Activated CD4-positive, alpha-beta T cell treated with anti-CD3 and anti-CD28 coated beads for 36 hours (primary cell): ENCODE measurements at places on chromosomes 1 and 21.

- no peak for DNase-seq
Measured at GRCh38 chr1:71647513-71648300, 566.9 kb upstream of the ZRANB2 start.

- DNase-seq: no peak
Measured at GRCh38 chr1:64598100-64598571, 128.2 kb downstream of the CACHD1 start.

DNA sequence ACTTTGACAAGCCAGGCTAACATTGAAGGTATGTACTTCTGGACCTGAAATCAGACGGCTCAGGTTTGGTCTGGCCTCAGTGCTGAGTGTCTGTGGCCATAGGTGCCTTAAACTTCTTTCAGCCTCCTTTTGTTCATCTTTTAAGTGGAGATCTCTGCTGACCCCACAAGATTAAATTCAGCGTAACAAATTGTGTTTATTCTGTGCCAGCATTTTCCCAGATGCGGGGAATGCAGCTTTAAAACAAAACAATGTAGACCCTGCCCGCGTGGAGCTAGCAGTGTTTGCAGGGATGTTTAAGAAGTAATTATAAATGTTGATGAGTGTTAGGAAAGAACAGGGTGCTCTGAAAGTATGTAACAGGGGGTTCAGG is 923 bp downstream of the CAP1 start:
- DNase-seq: no peak

DNA sequence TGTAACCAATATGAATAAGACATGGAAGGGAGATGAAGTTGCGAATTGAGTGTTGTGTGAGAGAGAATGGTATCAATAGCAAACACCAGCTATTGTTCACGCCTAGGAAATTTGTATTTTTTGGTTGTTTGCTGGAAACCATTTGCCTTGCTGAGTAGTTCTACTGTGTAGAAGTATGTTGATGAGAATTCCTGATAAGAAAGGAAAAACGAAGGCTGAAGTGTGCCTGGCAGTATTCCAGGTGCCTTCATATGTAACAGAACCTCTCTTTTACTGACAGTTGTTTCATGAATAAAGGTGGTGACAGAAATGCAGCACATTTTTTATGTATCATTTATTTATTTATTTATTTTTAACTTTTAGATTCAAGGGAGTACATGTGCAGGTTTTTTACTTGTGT is 79.5 kb downstream of the SDCCAG8 start:
- no peak for DNase-seq

DNA sequence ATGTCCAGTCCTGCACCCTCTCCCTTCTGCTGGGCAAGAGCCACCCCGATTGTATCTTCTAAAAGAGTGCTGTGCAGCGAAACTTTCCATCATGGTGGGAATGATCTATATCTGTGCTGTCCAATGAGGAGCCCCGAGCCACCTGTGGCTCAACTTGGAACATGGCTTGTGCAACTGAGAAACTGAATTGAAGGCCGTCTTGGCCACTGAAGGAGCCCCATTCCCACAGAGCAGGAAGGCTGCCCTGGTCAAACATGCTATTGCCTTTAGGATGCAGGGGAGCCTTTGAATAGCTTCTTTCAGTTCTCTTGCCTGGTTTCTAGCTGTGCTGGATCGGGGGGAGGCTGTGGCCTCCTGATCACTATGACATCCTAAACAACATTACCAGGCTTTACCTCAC is 427.6 kb downstream of the SETD4 start:
- no peak for DNase-seq

DNA sequence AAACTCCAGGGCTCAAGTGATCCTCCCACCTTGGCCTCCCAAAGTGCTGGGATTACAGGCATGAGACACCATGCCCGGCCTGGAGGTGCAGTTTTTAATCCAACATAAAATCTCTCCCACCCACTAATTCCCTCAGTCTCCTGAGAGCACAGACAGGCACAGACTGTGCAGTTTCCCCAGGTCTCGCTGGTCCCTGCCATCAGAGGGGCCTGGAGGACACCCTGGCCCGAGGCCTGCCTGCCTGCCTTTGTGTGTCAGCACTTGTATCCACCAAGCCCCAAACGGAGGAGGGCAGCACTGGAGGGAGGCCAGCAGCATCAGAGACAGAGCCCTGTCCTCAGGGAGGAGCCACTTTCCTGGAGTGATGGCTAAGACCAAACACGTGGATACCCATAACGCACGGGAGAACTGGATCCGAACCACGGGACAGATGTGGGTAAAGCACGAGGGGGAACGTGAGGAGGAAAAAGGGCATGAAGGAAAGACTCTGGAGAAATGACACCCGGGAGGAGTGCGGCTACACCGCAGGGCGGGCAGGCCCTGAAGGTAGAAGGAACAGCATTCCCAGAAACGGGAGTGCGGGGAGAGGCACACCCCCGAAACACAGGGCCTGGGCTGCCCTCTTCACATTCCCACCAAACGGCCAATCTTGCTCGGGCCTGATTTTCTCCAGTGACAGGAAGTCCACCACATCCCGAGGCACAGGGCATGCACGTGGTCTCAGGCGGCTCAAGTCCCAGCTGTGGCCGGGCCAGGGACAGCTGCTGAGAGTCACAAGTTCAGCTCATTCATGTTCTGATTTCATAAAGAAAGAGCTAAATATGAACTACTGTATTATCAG is 29.7 kb downstream of the NPHP4 start:
- DNase-seq: no peak

DNA sequence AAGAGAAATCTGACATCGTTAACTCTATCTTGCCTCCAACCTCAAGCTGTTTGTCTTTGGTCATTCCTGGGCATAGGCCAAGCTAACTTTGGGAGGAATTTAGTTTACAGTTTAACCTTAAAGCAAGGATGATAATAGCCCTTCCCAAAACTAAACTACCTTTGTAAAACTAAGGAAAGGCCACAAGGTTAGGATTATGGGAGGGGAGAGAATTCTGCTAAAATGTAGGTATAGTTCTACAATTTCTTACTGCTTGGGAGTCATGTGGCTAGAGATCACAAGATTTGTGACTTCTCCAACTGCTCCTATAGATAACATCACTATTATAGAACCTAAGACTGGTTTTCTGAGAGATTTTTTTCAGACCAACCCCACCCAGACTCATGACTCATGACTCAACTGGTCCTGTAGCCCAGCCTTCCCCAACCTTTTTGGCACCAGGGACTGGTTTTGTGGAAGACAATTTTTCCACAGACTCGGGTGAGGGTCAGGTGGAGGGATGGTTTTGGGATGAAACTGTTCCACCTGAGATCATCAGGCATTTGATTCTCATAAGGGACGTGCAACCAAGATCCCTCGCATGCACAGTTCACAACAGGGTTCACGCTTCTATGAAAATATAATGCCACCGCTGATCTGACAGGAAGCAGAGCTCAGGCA is 70.7 kb upstream of the MUTYH start:
- DNase-seq: no peak

DNA sequence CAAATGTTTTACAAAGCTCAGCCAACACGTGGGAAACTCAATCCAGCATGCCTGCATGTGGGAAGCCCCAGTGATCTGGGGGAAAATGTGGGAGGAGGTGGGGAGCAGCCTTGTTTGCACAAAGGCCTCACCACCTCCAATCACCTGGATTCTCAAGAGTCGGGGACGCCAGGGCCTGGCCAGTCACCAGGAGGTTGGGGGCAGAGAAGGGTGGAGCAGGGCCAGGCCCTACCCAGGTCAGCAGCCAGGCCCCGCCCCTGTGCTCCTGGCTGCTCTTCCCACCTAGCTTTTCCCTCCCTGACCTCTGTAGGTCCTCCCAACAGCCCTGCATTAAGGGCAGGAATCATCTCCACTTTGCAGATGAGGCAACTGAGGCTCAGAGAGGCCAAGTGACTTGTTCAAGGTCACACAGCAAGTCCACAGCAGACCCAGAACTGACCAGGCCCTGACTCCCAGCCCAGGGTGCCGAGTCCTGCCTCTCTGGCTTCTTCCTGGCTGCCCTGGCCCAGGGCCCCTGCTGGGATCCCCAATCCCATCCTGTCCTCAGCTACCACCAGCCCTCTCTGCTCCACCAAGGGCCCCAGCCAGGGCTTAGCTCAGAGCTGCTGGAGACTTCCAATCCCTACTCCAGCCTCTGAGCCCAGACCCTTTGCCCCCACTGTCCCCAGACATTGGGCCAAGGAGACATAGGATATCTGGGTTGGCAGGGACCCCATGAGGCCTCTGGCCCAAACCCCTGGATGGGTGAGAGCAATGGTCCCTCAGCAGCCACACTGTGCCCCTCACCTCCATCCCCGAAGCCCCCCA is 508.6 kb downstream of the PTPRU start:
- no peak for DNase-seq

- DNase-seq: no peak
Measured at GRCh38 chr1:44817771-44818495, 9.6 kb downstream of the BTBD19 start.

GRCh38 chr1:165248969-165249571 is 107.4 kb downstream of the LMX1A start:
- DNase-seq: no peak

GRCh38 chr1:57620605-57621004 is 196.7 kb upstream of the DAB1 start:
- DNase-seq: no peak

DNA sequence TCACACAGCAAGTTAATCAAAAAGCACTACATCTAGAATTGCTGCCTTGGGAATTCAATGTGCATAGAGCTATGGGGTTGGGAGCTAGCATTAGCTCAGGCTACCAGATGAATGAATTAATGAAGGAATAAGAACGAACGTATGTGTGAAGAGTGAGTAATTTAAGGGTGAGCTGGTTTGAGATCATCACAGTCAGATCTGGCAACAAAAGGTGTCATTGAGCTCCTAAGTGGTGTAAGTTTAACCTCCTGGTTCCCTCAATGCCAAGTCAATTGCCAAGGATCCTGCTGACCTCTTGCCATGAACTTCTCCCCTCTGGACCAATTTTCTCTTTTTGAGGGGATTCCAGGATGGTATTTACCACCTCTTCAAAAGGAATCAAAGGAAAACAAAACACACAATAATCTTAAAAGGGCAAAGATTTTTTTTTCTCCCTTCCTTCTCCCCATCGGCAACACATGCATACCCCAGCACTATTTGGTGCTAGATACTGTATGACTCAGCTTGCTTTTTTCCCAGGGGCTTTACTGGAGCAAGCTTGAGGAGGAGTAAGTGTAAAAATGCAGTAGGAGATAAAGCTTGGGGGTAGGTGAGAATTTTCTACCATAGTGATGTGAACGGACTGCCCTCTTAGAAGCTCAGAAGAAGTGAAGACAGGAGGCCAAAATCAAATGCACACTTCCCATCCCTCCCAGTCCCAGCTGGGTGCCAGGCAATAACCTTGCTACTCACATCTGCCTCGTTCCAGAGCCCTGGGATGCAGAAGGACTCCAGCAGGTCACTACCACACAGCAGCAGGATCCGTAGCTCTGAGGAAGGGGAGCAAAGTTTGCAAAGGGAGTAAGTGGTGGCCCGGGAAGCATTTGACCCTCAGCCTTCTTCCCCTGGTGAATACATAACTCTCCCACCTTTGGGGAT is 92.0 kb downstream of the LAMC2 start:
- DNase-seq: no peak

DNA sequence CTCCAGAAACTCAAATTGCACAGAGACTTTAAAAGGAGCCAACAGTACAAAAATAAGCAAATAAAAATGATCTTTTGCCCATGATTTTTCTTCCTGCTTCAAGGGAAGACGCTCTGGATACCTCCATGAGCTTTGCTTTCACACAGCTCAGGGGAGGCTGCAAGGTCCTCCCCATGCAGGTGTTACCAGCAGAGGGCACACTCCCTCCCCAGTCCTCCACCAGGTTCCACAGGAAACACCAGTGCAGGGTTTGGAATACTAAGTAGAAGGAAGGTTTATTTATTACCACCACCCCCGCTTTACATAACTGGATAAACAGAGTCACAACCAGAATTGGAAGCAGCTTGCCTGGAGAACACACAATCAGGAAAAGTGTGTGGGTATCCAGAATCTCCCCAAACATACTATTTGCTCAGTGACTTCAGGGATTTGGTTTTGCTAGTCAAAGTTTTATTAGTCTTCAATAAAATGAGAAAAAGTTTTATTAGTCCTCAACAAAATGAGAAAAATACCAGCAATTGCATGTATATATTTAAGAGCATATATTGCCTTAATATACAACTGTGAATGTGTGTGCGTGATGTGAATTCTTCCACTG is 37.3 kb downstream of the HSD3B1 start:
- peak; percentile 26 for DNase-seq

- DNase-seq: no peak
Measured at GRCh38 chr1:59549066-59549837, 252.4 kb downstream of the FGGY start.

DNA sequence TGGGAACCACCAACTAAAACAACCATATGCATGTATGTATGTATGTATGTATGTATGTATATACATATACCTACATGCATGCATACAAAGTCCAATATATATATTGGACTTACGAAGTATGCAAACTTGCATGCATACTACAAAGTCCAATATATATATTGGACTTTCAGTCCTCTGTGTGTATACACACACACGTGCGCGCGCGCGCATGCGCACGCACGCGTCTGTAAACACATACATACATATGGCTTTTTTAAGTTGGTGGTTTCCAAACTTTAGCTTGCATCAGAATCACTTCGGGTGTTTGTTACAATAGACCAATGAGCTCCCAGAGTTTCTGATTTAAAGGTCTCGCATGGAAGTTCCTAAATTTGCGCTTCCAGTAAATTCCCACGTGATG is 197.5 kb upstream of the C1orf87 start:
- no peak for DNase-seq

DNA sequence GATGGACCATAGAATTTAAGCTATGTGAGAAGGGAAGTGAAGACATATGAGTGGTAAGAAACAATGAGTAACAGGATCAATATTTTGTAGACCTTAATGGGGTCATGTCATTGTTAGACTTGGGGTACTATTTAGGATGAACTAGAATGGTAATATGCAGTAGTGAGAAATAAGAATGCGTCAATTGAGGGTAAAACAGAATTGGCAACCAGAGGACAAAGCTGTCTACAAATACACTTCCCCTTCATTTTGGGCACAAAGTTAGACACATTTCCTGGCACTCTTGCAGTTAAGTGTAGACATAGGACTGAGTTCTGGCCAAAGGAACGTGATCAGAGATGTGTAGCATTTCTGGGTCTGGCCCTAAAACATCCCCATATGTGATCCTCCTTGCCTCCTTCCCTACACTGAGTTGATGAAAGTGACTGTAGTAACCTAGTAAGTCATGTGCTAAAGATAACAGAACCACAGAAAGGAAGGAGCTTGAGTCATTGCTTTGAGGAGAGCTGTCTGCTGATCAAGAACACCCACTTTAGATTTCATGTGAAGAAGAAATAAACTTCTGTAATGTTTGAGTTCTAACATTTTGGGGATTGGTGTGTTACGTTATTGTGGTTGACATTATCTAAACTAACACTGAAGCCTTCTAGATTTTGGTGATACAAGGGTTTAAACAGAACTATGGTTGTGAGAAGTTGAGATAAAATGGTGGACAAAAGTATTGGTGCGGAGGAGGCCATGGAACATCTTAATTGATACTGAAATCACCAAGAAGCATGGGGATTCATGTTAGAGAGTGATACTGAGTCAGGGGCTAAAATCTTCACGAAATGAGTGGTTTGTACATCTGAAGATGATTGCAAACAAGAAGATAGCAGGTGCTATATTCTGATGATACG is 41.7 kb downstream of the CD55 start:
- DNase-seq: peak; percentile 37

GRCh38 chr1:161285521-161285920 is 24.2 kb downstream of the MPZ start:
- DNase-seq: no peak

GRCh38 chr1:197770243-197770642 is 5.0 kb downstream of the DENND1B start:
- DNase-seq: no peak
